ENCODE measurements at places on chromosomes 4 and X. TPM values are rescaled to one million over a fixed set of nuclear protein-coding genes. Genes with fewer than 3 reads are reported as not detected.

P2RY4 gene
- total RNA-seq, result 0.74 TPM

IL2RG gene
- total RNA-seq, result 1.2 TPM

AR gene
- 25.1 TPM for total RNA-seq

MAOA gene
- 50.6 TPM for total RNA-seq

CYTL1 gene
- 24.2 TPM for total RNA-seq

DNA sequence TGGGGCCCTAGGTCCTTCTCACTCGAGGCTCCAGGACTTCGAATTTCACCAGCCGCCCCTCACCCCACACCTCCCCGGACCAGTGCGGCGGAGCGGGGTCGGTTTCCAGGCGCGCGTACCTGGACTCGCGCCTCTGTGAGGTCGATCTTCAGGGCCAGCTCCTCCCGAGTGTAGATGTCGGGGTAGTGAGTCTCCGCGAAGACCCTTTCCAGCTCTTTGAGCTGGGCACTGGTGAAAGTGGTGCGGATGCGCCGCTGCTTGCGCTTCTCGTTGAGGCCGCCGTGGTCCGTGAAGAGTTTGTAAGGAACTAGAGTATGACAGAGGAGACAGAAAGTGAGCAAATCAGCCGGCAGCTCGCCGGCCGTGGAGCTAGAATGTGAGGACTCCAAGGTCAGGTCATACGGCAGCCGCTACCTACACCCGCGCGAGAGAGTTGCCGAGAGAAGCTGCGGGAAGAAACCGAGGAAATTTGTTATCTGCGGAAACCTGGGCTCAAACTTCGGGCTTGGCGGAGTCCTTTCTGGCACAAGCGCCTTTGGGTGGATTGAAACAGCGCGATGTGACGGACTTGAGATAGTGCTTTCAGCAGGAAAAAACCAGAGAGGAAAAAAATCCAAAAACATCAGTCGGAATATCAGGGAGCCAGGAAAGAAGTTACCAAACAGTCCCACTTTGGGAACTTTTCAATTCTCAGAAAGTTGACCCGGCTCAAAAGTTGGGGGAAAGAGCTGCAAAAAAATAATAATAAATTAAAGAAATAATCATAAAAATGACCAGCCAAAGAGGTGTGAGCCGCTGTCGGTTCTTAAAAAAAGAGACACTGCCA lies 1.1 kb downstream of the PHOX2B start:
- no peak for DNase-seq

GRCh38 chrX:572538-573124 lies 58.0 kb upstream of the SHOX start:
- no peak for DNase-seq

DNA sequence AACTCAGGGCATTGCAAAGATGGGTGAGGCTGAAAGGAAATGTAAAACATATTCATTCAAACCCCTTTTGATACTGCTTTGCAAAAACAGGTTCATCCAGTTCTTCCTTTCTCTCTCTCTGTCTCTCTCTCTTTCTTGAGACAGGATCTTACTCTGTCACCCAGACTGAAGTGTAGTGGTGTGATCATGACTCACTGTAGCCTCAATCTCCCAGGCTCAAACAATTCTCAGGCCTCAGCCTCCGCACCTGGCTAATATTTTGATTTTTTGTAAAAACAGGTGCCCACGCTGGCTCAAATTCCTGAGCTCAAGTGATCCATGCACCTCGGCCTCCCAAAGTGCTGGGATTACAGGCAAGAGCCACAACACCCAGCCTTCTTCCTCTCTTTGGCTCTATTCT lies 15.6 kb upstream of the DCHS2 start:
- no peak for DNase-seq

DNA sequence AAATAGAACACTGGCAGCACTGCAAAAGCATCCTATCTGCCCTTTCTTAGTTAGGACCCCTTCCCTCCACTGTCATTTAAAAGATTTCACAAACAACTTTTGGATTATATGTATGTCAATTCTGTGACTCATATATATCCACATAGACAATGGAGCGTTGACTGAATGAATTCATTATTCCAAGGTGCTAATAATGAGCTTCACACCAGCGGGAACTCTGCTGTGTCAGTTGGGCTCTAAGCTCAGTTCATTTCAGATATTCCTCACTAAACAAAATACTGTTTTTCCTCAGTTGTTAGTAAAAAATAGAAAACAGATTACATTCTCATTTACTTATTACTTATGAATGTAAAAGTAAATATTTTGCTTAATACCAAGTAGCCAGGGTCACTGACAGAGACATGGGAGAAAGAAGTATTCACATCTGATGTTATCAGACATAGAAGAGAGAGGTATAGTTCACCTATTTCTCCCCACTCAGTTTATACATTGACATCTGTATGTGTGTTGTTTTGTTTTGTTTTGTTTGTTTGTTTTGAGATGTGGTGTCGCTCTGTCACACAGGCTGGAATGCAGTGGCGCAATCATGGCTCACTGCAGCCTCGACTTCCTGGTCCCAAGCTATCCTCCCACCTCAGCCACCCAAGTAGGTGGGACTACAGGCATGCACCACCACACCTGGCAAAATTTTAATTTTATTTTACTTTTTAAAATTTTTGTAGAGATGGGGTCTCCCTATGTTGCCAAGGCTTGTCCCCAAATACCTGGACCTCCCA lies 10.9 kb downstream of the NFKB1 start:
- no peak for DNase-seq

- DNase-seq, result no peak
Observed at GRCh38 chrX:107603429-107604159, 24.7 kb upstream of the PRPS1 start.

GRCh38 chrX:69431420-69431819 lies 72.7 kb upstream of the NALF2 start:
- no peak for DNase-seq

- DNase-seq, result no peak
Observed at GRCh38 chr4:8227201-8227770, 28.2 kb downstream of the SH3TC1 start.

DNA sequence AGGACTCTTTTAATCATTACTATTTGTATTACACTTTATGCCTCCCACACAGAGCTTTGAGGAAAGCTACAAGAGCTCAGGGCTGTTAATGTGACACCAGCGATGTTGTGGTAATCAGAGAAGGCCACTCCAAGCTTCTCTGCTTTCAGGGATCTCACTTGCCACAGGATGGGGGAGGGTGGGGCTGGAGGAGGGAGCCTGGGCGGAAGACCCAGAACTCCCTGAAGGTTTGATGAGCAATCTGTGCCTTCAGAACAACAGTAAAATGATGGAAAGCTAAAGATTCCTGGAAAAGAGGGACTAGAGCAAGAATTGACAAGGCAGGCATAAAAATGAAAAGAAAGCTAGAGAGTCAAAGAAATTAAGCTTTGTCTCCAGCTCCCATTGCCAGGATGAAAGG lies 75.6 kb downstream of the MAML3 start:
- no peak for DNase-seq

DNA sequence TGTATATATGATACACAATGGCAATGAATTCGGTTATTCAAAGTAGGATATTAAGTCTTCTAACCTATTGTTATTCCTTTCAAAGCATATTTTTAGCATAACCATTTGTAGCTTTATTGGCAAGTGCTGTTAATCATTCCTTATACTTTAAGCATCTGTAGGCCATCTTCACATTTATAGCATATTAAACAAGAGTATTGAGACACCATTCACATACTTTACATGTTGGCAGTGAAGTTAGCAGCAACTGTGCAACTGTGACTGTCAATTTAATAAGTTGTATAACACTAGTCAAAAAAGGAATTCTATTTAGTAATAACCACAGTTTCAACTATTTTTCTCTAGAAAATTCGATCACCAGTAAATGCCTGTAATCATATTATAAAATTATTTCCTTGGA lies 107.3 kb upstream of the MYOZ2 start:
- no peak for DNase-seq

DNA sequence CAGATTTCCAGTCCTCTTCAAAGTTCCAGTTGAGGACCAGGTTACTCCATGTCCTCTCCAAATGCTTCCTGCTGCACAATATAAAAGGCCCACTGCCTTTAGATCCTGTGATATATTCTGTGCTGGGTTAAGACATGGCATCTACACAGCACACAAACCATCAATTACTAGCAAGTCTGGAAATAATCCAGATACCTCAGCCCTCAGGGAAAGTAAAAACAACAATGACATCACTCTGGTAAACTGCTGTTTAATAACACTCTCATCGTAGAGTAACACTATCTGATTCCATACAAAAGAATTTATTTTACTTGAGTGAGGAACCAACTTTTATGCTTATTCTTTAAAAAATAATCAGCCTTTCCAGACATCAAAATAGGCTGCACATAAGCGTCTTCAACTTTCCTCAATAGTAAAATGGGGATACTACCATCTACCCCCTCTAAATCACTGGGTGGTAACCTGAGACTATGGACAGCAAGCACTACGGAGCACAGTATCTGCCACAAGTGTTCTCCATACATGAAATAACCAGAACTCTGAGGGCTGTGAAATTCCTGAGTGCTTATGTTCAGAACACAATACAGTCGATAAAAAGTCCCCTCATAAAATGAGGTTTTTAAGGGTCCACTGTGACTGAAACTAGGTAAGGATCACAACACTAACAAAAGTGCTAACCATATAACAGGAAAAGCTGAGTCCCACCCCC lies 53.4 kb downstream of the ABCG2 start:
- peak; percentile 37 for DNase-seq

GRCh38 chr4:11543706-11544105 lies 115.0 kb upstream of the HS3ST1 start:
- DNase-seq, result no peak

GRCh38 chr4:183636503-183636902 lies 22.5 kb downstream of the RWDD4 start:
- no peak for DNase-seq

DNA sequence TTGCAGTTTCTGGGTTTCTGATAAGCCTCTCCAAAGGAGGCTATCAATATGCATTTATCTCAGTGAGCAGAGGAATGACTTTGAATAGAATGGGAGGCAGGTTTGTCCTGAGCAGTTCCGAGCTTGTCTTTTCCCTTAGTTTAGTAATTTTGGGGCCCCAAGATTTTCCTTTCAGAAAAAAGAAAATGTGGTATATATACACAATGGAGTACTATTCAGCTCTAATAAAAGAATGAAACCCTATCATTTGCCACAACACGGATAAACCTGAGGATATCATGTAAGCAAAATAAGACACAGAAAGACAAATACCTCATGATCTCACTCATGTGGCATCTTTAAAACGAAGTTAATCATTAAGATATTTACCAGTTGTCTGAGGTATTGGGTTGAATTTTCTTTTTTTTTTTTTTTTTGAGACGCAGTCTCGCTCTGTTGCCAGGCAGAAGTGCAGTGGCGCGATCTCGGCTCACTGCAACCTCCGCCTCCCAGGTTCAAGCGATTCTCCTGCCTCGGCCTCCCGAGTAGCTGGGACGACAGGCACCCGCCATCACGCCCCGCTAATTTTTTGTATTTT lies 540 bp downstream of the ZNF721 start:
- DNase-seq, result no peak

GRCh38 chr4:147543034-147543433 lies 62.1 kb downstream of the EDNRA start:
- DNase-seq, result no peak

DNA sequence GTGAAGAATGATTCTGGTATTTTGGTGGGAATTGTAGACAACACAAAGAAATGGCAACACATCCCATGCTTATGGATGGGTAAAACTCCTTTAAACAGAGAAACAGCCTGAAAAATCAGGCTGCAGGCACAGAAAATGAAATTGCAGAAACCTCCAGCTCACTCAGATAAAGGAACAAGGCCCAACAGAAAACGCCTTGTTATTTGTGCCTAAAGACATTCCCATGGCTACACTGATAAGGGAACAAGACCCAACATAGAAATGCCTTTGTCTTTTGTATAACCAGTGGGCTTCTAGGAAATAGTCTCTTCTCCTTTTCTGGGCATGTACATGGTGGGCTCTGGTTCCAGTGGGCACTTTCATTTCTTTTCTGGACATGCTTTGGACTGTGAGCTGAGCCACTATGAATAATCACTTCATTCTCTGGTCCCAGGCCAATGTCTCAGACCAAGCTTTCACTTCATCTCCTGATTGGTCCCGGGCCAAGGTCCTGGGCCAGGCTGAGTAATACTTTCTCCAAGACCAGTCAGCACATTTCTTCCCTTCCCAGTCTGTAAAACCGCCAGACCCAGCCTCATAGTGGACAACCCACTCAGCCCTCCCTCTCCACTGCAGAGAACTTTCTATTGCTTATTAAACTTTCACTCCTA lies 160.5 kb downstream of the TBX22 start:
- no peak for DNase-seq

- DNase-seq, result no peak
Observed at GRCh38 chr4:14917298-14917633, 85.0 kb upstream of the CPEB2 start.

- no peak for DNase-seq
Observed at GRCh38 chrX:137425273-137425902, 140.5 kb upstream of the ZIC3 start.

DNA sequence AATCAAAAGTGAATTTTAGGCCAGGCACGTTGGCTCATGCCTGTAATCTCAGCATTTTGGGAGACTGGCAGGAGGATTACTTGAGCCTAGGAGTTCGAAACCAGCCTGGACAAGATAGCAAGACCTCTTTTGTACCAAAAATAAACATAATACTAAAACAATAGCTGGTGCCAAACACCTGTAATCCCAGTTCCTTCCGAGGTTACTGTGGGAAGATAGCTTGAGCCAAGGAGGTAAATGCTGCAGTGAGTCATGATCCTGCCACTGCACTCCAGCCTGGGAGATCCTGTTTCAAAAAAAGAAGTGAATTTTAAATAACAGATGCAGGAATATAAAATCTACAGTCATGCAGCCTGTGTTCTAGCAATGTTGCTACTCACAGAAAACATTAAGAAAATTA lies 488.3 kb downstream of the PPARGC1A start:
- DNase-seq, result no peak
